ENCODE measurements at places on chromosomes 3 and 15.

GRCh38 chr3:193620057-193620456 lies 27.0 kb downstream of the OPA1 start:
- DNase-seq, result no peak

DNA sequence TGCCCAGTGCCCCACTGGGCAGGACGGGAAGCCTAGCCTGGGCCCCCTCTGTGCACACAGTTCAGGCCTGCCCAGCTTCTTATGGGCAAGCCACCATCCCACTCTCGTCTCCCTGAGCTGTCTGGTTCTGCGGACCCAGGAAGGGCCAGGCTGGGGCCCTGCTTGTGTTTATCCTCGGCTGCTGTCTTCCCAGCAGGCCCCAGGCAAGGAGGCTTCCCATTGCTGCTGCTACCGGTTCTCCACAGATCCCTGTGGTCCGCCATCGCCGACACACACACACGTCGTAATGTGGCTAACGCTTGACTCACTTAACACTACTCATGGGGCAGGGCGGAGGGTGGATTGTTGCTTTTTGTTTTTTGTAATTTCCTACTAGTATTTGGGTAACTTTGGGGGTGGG lies 52.4 kb upstream of the SLC6A1 start:
- DNase-seq, result no peak

DNA sequence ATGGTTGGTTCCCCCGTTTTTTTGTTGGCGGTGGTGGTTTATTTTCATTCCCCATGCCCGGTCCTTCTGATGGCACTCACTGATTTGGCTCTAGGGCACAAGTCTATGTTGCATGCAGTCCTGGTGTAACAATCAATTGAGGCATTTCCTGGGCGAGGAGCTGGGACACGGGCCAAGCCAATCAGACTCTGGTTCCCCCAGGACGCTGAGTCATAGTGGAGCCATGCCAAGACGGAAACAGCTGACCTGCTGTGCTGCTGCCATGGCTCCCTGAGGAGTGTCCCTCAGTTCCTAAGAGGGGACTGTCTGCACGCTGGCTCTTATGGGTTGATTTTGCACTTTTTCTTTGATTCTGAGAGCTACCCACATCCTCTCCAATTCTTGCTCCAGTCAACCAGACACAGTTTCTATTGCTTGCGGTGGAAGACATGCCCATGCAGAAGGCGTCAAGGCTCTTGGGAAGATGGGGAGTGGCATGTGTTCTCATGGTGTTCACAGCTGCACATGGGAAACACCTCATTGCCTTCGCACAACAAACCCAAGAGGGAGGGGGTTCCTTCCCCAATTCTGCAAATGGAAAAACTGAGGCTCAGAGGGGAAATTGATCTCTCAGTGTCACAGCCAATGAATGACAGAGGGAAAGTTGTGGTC lies 28.3 kb upstream of the ALDH1L1 start:
- DNase-seq, result no peak

DNA sequence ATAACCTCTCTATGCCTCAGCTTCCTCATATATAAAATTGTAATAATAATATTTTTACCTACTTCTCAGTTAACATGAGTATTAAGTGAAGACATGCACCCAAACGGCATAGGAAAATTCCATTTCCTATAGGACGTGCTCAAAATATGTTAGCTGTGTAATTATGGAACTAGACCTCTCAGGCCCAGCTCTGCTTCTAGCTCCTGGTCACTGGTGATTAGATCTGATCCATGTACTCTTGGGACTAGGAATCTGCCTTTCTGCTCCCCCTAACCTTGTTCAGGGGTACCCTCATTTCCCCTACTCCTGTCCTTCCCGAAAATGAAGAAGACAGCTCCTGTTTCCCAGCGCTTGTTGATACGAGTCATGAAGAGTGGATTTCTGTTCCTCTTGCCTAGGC lies 29.6 kb downstream of the TF start:
- no peak for DNase-seq

DNA sequence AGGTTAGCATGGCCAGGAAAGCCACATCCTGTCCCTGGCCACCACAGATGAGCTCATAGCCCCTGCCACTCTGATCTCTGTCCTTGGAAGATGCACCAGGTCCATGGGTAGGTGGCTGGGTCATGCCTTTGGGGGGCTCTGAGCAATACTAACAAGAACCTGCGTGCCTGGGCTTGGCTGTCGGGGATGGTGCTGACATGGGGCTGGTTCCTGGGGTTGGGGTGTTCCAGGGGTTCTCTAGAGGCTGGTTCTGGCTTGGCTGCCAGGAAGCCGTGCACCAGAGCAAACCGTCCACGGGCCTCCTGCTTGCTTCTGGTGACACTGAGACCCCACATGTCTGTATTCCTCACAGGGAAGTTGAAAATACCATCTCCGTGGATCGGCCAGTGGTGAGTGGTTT lies 44.1 kb downstream of the CAPN3 start:
- DNase-seq, result no peak

DNA sequence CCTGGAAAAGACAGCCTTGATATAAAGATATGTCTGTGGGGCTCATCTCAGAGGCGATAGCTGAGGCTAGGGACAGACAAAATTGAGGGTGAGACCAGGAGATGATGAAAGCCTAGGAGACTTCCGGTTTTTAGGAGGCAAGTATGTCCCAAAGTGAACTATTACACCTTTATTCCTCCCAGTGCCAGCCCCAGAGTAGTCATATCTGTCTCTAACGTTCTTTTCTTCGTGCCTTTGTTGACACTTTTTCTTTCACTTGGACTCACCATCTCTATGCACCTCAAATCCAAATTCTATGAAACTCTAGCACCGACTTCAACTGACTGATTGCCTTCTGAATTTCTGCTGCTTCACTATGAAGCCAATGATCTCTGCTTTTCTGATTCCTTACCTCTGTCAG lies 93.8 kb upstream of the RASGRP1 start:
- no peak for DNase-seq

- DNase-seq, result no peak
Measured at GRCh38 chr3:99325402-99325801, 313.0 kb upstream of the COL8A1 start.

GRCh38 chr15:68301301-68301700 lies 23.8 kb downstream of the FEM1B start:
- DNase-seq, result no peak
